ENCODE measurements at places on chromosomes 4 and X.
A peak's percentile ranks its signal among the peaks of the same experiment; 100 is the strongest.

DNA sequence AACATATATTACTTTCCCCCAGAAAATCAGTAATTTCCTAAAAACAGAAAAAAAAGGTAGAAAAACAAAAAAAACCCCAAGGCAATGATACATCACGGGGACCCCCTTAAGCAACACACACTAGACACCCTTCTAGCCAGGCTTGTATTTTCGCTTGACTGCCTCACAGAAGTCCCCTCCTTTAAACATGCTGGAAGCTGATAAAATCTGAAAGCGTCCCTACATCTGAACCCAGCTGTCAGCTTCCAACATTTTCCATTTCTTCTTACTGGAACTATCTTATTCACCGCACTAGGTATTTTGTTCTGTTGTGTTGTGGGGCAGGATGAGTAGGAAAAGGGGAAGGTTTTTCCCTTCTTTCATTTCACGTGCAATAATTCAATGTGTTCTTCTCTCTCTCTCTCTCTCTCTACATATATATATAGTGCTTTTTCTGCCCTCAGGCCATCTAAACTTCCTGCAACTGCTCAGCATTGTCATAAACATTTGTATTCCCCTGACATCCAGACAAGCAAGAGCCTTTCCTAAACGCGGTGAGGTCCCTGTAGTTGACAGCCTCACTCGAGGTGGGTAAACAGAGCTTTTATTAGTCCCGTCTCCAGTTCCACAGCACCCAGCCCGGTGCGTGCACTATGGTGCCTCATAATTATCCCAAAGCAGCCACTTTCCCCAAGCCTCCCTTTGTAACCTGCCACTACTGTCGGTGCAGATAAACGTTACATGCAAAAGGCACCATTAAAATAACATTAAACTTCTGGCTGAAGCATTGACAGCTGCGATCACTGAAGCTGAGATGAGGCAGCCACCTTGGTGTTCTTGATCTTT lies 82.5 kb downstream of the GATB start:
- DNase-seq = no peak

- peak; percentile 87 for DNase-seq
Measured at GRCh38 chr4:143381189-143382118, 44.8 kb downstream of the GAB1 start.

GRCh38 chrX:12741416-12741815 lies 49.8 kb upstream of the PRPS2 start:
- DNase-seq = no peak

GRCh38 chr4:48668254-48669017 lies 111.6 kb downstream of the FRYL start:
- no peak for DNase-seq

DNA sequence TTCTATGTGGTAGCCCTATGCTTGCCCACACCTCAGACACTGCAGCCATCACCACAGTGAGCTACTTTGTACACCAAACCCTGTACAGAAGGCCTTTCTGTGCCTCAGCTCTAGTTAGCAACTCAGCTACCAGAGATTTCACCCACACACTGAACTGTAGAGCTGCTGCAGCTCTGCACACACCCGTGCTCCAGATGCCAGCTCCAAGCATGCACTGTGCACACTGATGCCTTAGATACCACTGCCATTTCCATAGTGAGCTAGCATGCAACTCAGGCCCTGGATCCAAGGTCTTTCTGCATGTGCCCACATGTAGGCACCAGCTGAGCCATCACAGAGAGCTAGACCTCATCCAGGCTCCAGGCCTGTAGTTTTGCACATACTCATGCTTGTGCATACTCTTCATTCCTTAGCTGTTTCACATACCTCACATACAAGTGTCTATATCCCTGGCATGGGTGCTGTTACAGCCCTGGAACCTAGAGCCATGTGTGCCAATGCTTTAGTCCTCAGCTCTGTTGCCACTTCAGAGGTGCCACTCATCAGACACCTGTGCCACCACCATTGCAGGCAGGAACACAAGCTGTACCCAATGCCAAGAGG lies 423.5 kb upstream of the NDST3 start:
- DNase-seq = no peak

- no peak for DNase-seq
Measured at GRCh38 chrX:20459410-20460350, 193.0 kb upstream of the RPS6KA3 start.
